ENCODE measurements at places on chromosomes 11 and 22.

DNA sequence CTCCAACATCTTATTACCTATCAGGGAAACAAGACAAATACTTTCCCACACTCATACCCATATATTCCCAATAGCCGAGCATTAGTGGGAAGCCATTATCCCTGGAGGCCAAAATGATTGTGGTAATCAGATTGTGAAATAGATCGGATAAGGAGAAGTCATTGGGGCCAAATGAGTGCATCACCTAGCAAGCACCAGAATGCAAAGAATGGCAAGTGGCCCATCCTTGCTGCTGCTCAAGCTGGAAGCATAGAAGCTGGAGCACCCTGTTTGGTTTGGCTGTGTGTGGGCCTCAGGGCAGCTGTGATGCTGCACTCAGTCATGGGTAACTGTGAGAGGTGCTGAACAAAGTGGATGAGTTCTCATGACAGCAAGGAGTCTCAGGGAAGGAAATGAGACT lies 18.7 kb upstream of the DBX1 start:
- DNase-seq: no peak

DNA sequence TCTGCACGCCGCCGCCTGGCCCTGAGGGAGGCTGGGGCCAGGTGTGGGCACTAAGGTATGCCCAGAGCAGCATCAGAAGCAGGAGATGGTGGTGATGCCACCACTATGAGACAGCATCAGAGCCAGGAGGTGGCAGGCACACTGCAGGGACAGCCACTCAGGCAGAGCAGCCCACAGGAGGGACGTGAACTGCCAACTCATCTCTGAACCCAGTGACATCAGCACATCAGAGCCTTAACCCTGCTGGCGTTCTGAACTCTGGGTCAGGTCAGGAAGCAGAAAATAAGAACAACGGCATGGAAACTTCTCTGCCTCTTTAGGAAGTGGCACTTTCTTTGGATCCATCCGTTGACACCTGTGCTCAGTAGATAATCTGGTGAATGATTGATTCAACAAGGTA lies 14.7 kb upstream of the IFT27 start:
- DNase-seq: no peak

GRCh38 chr11:15793043-15793996 lies 563.0 kb downstream of the SOX6 start:
- no peak for DNase-seq

- no peak for DNase-seq
These were observed 563.2 kb downstream of the TMEM135 start for GRCh38 chr11:87600938-87601337.

DNA sequence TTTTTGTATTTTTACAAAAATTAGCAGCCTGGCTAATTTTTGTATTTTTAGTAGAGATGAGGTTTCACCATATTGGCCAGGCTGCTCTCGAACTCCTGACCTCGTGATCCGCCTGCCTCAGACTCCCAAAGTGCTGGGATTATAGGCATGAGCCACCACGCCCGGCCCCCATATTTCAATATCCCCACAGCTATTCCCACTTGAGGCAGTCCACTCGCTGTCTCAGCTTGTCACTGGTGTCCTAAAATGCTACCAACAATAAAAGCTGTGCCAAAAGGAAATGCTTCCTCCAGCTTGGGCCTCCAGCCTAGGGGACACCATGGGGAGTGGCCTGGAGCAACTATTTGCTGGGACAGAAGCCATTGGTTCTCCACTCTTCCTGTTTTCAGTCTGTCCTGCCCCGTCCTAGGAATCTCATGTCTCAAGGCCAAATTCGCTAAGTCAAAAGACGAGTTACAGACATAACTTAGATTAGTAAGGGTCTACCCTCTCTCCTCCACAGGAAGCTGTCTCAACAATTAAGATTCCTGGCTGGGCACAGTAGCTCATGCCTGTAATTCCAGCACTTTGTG lies 7.3 kb upstream of the SPINDOC start:
- no peak for DNase-seq

DNA sequence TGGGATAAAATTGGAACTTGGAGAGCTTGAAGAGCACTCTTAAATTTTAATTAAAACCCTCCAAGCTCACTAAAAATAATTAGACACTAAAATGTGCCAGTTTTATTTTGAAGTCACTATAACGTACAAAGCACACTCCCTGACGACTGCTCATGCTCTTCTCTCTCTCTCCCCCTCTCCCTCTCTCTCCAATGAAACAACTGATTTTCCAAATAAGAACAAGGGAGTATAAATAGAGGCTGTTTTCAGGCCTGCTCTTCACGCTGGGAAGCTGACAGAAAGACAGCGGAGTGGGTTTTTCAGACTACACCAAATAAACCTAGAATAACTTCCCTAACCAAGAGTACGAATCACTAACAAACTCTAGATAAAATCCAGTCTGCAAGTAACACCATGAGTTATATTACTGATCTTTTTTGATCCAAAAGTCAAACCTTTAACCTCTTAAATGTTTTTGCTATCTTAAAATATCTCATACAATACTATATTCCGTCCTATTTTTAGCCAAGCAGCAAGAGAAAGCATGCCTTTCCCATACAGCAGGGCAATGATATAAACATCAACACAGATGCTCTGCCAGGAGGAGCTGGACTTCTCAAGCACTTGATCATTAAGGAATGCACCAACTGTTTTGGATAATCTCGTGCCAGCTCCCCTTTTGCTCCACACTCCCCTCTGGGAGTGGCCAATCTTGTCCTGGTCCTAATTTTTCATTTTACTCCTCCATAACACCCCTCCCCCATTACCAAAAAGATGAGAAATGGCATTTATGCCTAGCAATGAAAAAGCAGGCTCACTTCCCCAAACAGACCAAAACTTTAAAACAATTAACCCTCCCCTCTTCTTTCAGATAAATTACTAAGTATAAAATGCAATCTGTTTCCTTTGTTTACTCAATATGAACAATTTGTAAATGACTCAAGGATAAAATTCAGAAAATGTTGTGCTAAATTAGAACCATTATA lies 116.9 kb downstream of the SOX6 start:
- no peak for DNase-seq

DNA sequence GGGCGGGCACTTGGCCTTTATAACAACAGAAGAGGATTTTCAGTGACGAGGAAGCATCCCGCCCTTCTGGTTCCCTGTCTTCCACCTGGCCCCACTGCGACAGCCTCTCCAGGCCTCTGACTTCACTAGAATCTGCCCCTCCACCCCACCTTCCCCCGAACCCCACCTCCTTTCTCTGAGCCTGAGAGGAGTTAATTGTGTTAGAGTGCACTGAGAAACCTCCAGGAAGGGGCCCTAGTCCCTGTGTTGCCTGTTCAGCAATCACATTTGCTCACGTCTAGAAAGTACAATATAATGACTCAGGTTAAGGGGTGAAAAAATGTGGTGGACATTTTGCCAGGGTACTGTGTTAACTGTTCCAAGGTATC lies 38.8 kb downstream of the PTPRJ start:
- no peak for DNase-seq
